ENCODE measurements at places on chromosomes 5 and 9. TPM values are rescaled to one million over a fixed set of nuclear protein-coding genes. Genes with fewer than 3 reads are reported as not detected.

DNA sequence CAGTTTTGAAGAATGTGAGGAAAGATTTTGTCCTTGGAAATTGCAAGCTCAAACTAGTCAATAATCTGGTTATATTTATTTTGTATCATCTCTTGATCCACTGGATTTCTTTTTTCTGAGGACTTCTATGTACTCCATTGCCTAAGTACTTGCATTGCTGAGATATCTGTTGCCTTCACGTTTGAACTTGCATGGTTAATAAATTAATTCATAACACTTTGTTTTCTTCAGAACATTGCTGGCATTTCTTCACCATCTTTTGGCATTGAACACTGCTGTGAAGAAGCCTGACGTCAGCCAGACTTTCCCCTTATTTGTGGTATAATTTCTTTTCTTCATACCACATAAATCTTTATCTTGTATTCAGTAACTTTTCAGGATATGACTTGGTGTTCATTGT, 246.0 kb upstream of the KIF2A start:
- DNase-seq, result no peak

- no peak for DNase-seq
Observed at GRCh38 chr5:128711216-128711615, 173.2 kb upstream of the FBN2 start.

The SLC45A2 gene
- 0.16 TPM for polyA plus RNA-seq

DNA sequence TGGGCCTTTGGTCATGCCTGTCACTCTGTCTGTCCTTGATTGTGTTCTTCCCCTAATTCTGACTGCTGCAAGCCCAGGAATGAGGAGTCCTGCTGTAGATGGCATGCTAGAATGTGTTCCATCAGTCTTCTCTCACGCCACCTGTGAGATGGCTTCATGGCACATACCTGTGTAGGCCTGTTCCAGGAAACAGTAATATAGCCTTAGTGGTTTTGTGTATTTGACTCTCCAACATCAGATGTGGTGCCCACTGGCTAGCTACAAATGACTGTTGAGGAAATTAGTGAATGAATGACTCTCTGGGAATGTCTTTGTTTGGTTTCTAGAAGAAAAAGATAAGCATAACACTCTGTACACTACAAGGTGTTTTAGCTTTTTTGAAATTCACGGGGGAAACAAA, 367.5 kb downstream of the KDM4C start:
- no peak for DNase-seq

GRCh38 chr9:107675351-107676259, 186.0 kb upstream of the KLF4 start:
- DNase-seq, result no peak

The MYOZ3 gene
- polyA plus RNA-seq, result 13.4 TPM

The FBXO10 gene
- polyA plus RNA-seq, result 32.7 TPM

The PAIP1 gene
- polyA plus RNA-seq, result 115 TPM

- no peak for DNase-seq
Observed at GRCh38 chr9:93154293-93154903, 20.3 kb upstream of the NINJ1 start.

DNA sequence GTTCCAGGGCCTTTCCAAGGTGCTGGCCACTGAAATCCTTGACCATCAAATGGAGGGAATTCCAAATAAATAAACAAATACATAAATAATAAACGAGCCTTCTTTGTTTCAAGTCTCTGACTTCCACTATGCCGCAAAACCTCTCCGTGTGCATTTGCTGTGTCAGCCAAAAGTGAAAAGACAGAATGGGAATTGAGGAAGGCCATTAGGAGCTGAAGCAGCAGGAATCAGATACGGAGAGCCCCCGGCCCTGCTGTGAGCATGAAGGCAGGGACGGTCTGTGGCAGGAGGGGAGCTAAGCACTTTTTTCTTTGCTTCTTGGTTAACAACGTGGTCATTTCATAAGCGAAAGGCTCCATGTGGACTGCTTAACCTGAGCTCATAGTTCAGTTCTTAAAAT, 26.1 kb downstream of the PLPPR1 start:
- no peak for DNase-seq

GRCh38 chr5:1673042-1673677, 126.5 kb downstream of the MRPL36 start:
- DNase-seq, result no peak

All from muscle of back (tissue), 13 donors.